Peyer's patch (tissue), 4 donors: ENCODE measurements at places on chromosomes 1 and 21.

DNA sequence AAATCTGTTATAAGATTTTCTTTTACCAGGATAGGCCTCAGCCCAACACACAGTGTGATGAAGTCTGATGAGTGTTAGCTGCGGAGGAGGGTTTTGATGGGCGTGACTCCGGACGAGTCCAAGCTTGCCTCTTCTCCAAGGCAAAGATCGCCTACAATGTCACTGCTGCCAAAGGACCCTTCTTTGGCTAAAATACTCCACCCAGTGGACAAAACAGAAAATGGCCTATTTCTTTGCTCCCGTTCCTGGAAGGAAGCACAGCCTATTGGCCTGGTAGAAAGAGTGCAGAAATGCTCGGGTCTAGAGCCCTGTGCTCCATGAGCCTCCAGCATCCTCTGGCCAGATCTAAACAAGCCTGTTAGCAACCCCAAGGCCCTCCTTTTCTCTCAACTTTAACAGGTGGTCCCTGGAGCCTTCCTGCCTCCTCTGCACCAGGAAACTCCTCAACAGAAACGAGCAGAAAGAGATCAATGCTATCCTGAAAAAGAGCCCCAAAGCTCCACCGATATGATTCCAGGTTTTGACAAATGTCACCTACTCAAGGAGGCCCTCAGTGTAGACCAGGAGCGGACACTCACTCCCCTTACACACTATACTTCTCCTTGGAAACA is 3.4 kb upstream of the CASQ2 start:
- peak; percentile 57 for DNase-seq

- DNase-seq = no peak
These were observed 12.1 kb downstream of the ERG start for GRCh38 chr21:38486221-38486620.

DNA sequence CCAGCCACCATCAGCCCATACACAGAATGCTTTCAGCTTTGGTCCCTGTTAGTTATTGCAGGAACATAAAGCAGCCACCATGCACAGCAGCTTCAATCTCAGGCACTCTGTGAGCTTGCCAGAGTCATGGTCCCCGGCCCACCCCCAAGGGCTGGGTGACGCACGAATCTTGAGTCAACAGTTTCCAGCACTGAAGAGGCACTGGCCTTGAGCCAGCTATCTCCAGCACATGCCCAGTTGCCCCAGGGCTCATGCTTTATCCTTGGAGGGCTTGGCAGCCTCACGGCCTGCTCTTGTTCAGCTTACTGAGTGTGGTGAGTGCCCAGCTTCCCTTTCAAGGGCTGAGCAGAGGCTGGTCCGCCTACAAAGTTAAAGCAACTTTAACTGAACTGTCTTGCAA is 200.7 kb upstream of the RAB4A start:
- no peak for DNase-seq

DNA sequence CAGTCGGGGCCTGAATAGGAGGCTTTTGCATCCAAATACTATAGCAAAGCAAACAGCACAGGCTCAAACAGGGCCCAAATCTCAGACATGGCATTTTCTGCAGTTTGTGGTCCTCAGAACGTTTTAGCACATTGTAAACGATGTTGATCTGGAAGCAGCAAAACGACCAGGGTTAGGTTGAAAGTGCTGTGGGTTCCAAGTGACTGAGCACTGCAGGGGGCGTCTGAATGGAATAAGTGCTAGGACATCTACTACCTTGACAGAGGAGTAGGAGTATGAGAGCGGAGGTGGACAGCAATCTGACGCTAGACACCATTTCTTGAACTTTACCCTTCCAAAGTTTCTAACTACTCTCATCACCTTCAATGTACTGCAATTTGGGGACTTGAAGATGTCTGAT is 214.9 kb downstream of the BARHL2 start:
- DNase-seq = no peak

DNA sequence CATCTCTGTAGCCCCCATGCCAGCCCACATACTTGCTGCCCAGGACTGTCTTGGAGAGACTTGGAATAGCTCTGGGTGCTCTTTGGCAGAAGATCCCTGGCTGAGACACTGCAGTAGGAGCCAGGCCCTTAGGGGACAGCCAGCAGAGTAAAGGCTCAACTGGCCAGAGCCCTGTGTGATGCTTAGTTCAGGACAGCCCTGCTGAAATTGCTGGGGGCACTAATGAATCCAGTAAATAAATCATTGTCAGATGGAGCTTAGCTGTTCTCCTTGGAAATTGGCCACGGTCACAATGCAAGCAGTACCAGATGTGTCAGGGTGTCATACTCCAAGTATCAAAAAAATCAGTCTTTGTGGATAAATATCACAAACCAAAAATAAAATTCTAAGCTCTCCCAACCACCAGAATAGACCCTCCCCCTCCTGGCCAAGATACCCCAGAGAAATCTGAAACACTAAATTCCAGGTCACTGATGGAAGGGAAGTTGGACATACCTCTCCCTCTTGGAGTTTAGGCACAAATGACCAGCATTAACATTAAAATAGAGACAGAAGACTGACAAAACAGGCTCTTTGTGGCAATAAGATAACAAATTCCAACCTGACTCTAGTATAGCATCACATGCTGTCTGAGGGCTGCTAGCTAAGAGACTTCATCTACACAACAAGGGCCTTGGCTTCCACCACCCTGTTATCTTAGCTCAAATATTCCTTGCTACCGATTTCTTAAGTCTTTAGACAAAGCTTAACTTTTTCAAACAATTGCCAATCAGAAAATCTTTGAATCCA is 83.2 kb upstream of the DNAH14 start:
- DNase-seq = no peak
